ENCODE measurements at places on chromosomes 3 and 15.

DNA sequence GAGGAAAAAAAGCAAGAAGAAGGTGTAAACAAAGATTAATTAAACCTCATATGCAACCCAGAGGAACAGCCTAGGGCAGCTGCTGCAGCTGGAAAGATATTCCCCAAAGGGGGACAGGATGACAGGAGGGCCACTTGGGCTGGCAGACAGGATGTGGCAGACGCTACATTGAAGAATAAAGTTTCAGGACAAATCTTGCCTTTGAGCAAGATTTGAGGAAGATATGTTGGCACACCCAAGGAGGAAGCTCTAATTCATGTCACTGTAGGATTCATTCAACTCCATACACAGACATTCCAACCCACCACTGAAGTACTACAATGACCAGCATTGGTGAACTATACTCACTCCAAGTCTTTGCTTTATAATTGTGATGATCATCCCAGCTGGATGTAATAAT, 504.0 kb downstream of the SHQ1 start:
- DNase-seq = no peak

DNA sequence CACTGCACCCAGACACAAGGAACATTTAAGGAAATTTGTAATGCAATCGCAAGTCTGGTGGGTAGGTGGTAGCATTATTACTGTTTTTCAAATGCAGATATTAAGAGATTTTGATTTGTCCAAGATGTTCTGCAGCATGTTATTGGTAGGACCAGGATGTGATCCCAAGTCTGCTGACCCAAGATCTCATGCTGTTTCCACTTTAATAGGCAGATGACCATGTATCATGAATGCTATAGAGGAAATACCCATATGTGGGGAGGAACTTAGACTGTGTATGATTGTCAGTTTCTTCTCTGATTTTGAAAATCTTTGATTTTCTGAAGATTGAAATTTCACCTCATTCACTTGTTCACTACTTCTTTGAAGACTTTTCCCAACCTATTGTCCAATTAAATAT, 28.7 kb downstream of the ATP6V1A start:
- DNase-seq = no peak

- DNase-seq = no peak
Measured at GRCh38 chr3:105798381-105798934, 70.4 kb downstream of the CBLB start.

- no peak for DNase-seq
Measured at GRCh38 chr3:165210132-165210531, 13.9 kb upstream of the SLITRK3 start.

- DNase-seq = no peak
Measured at GRCh38 chr15:81043935-81044575, 43.3 kb downstream of the TLNRD1 start.

- DNase-seq = no peak
Measured at GRCh38 chr3:52468336-52468735, 12.9 kb downstream of the NISCH start.

DNA sequence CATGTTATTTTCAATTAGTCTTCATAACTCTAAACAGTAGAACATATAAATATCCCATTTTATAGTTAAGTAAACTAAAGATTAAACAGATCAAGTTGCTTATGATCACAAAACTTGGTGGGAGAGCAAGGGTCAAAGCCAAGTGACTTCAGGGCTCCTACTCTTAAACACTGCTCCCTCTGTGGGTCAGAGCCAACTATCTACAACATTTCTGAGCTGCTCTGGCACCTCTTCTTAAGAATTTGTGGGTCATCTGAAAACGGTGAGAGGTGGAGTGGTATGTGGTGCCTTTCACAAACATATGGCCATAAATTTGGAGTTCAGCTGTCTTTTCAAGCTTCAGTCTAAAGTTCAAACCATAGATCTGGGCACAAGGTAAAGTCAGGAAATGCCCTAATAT, 10.9 kb downstream of the ATG3 start:
- DNase-seq = no peak

GRCh38 chr3:193593668-193594030, 641 bp downstream of the OPA1 start:
- DNase-seq = peak; percentile 21
